ENCODE measurements at places on chromosomes 12 and 14.

DNA sequence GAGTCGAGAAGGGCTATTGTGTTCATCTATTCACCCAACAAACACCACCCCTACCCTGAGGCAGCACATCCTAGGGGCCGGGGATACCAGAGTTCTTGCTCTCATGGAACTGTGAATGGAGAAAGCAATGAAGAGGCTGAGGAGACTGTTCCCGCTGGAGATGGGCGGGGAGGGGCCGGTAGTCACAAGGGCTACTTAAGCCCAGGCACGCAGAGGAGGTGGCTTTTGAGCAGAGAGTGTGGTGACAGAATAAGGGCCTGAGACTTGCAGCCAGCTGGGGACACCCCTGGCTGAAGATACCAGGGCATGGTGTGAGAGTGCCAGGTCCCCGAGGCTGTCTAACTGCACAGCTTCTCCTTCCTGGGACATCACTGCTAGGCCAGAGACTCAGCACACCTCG lies 114.1 kb upstream of the EVL start:
- DNase-seq = no peak

- no peak for DNase-seq
Observed at GRCh38 chr12:101108130-101108529, 101.9 kb downstream of the SLC5A8 start.

- DNase-seq = no peak
Observed at GRCh38 chr12:104579718-104580495, 123.2 kb downstream of the CHST11 start.

GRCh38 chr12:13008741-13009380 lies 8.8 kb upstream of the HEBP1 start:
- DNase-seq = no peak

- DNase-seq = no peak
Observed at GRCh38 chr12:115632308-115632707, 645.2 kb downstream of the MED13L start.
